ENCODE measurements at places on chromosomes 2 and 18.

DNA sequence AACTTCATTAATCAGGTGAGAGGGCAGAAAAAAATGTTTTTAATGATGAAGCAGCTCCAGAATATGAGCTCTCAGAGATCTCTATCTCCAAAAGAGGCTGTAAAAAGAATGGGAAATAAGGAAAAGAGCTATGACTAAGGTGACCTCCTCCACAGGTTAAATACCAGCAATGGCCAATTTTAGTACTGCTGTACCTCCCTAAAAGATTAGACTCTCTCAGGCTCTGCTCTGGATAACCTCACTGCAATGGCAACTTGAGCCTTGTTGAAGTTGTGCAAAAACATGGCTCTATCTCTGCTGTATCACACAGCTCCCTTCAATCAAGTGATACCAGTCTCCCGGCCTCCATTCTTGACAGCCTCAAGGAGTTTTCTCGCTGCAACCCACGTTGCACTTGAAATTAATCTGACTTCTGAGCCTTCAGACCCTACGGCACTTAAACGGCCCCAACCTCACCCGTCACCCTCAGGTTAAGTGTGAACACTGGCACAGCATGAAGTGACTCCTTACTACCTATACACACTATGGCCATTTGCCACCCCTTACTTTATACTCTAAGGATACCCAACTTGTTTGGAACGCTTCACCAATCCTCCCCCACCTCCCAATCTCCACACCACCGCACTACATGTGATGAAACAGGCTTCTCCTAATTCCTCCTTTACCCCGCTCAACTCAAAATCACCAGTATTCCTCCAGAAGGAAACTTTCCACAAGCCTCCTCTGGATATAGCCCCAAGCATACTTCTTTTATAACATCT lies 36.3 kb downstream of the SMAD2 start:
- no peak for DNase-seq

DNA sequence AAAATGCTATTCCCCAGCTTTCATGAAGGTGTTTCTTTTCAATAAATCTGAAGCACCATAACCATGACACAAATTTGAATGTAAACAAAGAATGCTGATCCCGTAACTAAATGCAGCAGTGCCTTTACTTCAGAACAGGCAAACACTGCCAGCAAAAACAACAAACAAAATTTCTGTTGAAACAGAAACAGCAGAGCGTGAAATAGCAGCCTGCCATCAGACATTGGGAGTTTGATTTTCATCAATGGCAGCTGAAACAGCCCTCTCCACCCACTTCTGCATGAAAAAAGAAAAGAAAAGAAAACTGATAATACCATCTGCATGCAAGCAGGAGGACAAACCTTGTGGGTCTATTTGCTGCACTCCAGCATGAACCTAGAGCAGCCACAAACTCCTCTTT lies 128.3 kb downstream of the CDH2 start:
- no peak for DNase-seq

DNA sequence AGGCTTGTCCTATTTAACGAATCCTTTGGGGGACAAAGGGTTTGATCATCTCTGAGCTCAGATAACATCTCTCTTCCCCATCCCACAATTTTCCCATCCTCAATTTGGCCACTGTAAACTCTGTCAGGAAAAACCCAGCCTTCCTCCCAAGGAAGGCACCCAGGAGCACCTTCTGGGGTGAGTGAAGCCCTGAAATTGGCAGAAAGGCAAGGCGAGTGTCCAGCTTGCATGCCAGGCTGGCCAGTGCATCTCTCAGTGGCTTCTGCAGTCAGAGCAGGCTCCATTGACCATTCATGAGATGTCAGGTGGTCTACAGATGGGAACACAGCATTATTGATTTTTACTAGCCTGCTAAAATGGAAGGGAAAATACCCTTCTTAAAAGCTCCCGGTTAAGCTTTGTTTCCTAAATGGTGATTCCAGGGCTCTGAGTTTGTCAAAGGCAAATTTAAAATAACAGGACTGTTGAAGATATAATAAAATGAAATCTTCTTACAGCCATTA lies 83.2 kb upstream of the BOD1L2 start:
- DNase-seq = no peak

- no peak for DNase-seq
These were observed 13.1 kb downstream of the PID1 start for GRCh38 chr2:229257985-229258384.

GRCh38 chr2:207539470-207539869 lies 9.7 kb downstream of the CREB1 start:
- DNase-seq = no peak

GRCh38 chr2:140589273-140589672 lies 1541.5 kb downstream of the LRP1B start:
- no peak for DNase-seq

- no peak for DNase-seq
These were observed 37.6 kb downstream of the TMEM131 start for GRCh38 chr2:97958184-97958583.

GRCh38 chr2:40127890-40128557 lies 323.9 kb downstream of the SLC8A1 start:
- no peak for DNase-seq

DNA sequence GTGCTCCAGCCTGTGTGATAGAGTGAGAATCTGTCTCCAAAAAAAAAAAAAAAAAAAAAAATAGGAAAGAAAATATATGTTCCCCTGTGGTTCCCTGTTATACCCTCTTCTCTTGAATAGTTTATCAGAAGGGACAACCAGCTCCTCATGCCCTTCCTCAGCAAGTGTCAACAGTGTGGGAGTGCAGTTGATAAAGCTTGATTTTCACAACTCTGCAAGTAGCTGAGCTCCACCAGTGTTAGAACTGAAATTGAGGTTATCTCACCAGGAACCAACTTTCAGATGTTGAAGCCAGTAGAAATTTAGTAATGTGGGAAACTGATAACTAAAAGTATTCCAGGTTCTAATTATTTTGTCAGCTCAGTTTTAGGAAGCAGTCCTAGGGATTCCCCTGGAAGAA lies 25.1 kb downstream of the NEDD4L start:
- DNase-seq = no peak

GRCh38 chr2:40178971-40179370 lies 272.9 kb downstream of the SLC8A1 start:
- DNase-seq = no peak

- DNase-seq = no peak
These were observed 78.9 kb downstream of the TRIM43 start for GRCh38 chr2:95670686-95671085.

DNA sequence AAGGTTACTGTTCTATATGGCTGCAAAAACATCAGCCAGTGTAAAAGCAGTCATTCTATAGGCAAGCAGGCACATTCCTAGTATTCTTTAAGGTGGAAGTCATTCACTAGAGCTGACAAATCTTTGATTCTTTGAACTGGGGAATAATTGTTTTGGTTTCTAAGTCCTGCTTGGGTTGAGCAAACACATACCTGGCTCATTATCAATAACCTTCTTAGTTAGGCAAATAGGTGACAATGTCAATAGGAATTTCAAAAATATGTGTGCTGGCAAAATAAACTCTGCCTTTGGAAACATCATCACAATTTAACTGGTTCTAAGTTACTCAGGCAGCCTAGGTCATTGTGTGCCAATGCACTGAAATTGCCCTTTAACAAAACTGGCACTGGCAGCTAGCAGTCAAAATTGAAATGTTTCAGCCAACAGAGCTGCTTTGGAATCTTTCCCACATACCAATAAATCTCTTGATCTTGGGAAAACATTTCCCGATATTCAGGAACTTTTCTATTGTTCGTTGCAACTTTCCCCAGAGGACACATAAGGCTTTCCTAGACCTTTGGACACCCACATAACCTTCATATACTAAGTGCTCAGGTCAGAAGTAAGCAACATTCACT lies 402.0 kb upstream of the MMADHC start:
- DNase-seq = no peak

- DNase-seq = no peak
These were observed 595.9 kb downstream of the DSC3 start for GRCh38 chr18:30446605-30447004.

DNA sequence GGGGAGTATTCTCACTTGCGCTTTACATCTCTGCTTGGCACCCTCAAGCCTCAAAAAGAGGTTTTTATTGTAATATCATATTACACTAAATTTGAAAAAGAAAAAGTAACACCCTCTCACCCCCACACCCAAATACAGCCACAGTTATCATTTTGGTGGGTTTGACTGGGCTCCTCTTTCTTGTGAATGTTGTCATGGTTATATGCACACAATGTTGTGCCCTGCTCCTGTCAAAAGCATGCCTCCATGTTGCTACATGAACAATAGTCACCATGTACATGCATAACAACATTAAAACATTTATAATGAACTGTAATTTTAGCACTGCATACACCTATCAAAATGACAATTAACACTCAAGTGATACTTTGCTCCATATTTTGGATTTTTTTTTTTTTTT lies 100.2 kb downstream of the BCL2L11 start:
- no peak for DNase-seq

DNA sequence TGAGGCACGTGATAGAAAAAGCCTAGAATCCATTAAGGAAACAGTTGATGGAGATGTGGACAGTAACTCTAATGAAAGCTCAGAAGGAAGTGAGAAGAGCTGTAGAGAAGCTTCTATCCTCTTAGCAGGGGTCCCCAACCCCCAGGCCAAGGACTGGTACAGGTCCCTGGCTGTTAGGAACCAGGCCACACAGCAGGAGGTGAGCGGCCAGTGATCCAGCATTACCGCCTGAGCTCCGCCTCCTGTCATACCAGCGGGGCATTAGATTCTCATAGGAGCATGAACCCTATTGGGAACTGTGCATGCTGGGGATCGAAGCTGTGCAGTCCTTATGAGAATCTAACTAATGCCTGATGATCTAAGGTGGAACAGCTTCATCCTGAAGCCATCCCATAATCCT lies 8.7 kb upstream of the IMP4 start:
- DNase-seq = no peak

- DNase-seq = no peak
These were observed 448 bp downstream of the IMPA2 start for GRCh38 chr18:11981543-11982366.

- DNase-seq = no peak
These were observed 154.0 kb downstream of the LDLRAD4 start for GRCh38 chr18:13372531-13372951.

GRCh38 chr2:139059617-139060016 lies 279.4 kb upstream of the NXPH2 start:
- no peak for DNase-seq

- no peak for DNase-seq
These were observed 35.7 kb downstream of the KANSL3 start for GRCh38 chr2:96602330-96602823.

- no peak for DNase-seq
These were observed 4.5 kb upstream of the ASPRV1 start for GRCh38 chr2:69965756-69966445.

- no peak for DNase-seq
These were observed 84.9 kb downstream of the CMPK2 start for GRCh38 chr2:6780765-6781274.

- DNase-seq = no peak
These were observed 63.8 kb downstream of the ARL6IP6 start for GRCh38 chr2:152782171-152782570.

DNA sequence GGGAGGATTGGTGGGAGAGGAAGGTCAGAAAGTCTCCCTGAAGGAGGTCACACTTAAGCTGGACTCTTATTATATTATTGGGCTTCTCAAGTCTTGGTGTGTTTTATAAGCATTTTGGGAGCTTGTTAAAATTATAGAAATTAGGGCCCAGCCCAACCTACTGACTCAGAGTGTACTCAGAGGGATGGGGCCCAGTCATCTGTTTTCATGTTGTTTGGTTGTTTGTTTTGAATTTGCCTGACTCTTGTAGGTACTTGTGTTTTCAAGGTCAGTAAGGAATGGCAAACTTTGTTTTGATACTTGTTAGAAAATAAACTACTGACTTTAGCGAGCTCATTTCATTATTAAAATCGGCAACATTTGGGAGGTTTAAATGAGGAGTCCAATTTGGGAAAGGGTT lies 152.0 kb downstream of the INSIG2 start:
- DNase-seq = no peak

DNA sequence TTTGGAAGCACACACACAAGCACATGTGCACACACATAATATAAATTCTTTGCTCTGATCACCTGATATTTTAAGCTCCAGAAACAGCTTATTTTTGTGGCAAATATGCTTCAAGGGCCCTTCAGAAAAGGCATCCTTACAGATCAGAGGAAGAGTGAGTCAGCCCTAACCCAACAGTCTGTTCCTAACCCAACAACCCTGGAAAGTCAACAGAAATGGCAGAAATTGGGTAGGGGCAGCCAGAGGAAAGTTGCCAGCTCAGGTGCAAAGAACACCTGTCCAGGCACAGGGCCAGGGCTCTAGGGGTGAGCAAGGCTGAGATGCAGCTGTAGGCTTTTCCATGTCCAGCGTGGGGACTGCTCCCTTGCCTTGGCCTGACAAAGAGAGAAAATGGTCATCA lies 6.4 kb upstream of the NCKAP5 start:
- no peak for DNase-seq

GRCh38 chr2:231378026-231378722 lies 17.3 kb upstream of the B3GNT7 start:
- no peak for DNase-seq

GRCh38 chr2:117432746-117433145 lies 381.7 kb upstream of the DDX18 start:
- no peak for DNase-seq

DNA sequence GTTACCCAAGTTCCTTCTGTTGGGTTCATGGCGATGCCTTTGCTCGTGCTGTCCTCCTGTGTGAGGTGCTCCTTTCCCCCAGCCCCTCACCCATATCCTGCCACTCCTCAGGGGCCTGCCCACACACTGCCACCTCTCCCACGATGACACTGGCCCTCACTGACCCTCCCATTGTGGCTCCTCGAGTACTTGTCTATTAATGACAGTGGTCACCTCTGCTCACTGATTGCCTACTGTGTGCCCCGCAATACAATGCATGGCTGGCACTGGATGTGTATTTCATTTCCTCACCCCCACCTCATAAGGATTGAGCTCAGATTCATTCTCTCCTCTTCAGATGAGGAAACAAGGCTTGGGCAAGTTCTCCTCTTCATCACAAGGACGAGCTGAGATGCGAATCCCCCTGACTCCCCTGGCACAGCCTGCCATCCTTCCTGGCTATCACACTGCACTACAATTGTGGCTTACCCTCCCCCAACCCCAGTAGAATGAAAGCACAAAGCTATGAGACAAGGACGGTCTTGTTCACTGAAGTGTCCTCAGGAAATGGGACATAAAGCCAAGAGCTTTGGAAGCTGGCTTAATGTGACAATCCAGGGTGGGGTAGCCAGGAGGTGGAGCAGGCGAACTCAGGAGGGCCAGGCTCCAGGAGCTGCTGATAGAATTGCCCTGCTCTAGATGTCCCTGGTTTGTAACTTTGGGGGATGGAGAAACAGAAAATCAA lies 93.9 kb upstream of the RAB12 start:
- no peak for DNase-seq

DNA sequence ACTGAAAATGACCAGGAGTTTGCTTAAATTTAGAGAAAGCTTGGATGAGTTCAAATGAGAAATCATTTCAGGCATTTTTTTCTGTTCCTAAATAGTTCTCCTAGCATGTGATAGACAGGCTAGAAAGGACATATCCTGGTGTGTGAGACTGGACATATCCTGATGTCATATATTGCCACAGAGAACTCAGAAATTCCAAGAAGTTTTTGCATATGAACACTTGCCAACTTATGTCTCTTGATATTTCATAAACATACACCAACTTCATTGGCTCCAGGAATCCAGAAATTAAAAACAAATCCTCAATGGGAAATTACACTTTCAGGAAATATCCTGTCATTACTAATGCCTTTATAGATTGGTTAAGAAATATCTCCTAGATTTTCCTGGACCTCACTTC lies 2.9 kb upstream of the SERPINB4 start:
- DNase-seq = no peak

GRCh38 chr2:31831585-31831984 lies 179.2 kb downstream of the MEMO1 start:
- no peak for DNase-seq

- DNase-seq = no peak
These were observed 230.0 kb upstream of the EPHA4 start for GRCh38 chr2:221802089-221802488.
